ENCODE measurements at places on chromosomes 11 and 22.
A peak's percentile ranks its signal among the peaks of the same experiment; 100 is the strongest.

DNA sequence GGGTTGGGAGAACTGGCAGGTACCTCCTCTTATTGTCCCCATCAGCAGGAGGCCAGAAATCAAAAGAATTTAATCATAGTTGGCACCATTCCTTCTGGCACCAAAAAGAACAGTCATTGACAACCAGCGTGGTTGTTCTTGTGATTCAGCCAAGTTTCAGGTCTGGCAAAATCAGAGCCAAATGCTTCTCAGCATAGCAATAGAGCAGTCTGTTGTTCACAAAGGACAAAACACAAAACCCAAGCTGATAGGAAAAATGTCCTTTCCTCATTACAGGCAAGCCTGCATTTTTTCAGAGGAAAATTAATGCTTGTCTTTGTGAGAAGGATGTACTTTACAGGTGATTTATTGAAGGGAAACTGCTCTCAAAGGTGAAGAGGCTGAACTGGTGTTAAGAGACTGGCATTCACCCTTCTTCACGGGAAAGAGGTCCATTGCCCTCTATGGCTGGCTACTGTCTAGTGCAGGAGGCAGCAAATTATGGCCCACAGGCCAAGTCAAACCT is 241.8 kb upstream of the ARHGAP42 start:
- DNase-seq, result no peak

GRCh38 chr11:122007601-122008071 is 108.4 kb downstream of the BLID start:
- peak; percentile 53 for DNase-seq

GRCh38 chr11:504053-504993 is 2.7 kb downstream of the RNH1 start:
- peak; percentile 61 for DNase-seq

DNA sequence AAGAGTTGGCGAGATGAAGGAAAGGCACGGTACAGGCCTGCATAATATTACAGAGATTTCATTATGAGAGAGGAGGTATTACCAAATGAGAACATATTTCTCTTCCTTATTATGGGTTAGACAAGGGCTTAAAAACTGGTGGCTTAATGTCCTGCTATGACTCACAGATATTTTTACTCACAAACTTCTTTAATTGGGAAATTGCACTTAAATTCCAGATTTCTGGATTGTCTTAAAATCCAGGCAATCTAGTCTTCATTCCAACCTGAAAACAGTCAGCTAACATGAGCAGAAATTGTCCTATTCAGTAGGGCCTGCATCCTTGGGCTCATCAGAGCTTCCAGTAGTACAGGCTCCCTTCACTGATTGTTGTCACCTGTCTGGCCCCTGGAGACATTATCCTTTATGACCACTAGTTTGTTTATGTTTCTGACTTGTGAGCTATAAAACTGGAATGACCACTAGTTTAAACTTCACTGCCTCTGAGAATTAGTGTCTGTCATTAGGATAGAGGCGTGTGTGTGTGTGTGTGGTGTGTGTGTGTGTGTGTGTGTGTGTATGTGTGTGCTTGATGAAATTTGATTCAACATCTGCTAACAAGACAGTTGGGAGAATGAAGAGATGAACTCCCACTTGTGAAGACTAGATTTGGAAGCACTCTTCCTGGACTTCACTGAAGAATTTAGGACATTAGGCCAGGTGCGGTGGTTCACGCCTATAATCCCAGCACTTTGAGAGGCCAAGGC is 25.1 kb downstream of the DBX1 start:
- peak; percentile 42 for DNase-seq

GRCh38 chr22:24465566-24465965 is 29.6 kb upstream of the UPB1 start:
- DNase-seq, result peak; percentile 20

Data from AG10803 (cell line).